Endodermal cell (in vitro differentiated cells): ENCODE measurements at places on chromosomes 6 and 20.
A peak's percentile ranks its signal among the peaks of the same experiment; 100 is the strongest.

- DNase-seq = no peak
Measured at GRCh38 chr20:6914986-6915385, 147.5 kb downstream of the BMP2 start.

- DNase-seq = no peak
Measured at GRCh38 chr6:126182650-126183311, 157.1 kb upstream of the CENPW start.

DNA sequence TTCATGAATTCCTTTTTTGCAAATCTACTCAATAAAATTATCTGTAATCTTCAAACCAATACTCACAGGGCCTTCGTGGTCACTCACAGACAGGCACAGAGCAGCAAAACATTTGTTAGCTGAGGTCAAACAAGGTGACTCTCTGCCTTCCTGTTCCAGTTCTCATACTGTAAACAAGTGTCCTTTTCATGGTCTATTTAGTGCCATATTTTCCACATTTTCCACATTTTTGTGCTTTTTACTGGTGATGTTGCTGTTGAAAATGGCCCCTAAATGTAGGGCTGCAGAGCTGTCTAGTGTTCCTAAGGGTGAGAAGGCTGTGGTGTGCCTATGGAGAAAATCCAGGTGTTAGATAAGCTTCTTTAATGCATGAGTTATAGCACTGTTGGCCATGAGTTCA lies 133.1 kb upstream of the COL21A1 start:
- no peak for DNase-seq

GRCh38 chr6:163355426-163355991 lies 59.0 kb upstream of the QKI start:
- DNase-seq = no peak

DNA sequence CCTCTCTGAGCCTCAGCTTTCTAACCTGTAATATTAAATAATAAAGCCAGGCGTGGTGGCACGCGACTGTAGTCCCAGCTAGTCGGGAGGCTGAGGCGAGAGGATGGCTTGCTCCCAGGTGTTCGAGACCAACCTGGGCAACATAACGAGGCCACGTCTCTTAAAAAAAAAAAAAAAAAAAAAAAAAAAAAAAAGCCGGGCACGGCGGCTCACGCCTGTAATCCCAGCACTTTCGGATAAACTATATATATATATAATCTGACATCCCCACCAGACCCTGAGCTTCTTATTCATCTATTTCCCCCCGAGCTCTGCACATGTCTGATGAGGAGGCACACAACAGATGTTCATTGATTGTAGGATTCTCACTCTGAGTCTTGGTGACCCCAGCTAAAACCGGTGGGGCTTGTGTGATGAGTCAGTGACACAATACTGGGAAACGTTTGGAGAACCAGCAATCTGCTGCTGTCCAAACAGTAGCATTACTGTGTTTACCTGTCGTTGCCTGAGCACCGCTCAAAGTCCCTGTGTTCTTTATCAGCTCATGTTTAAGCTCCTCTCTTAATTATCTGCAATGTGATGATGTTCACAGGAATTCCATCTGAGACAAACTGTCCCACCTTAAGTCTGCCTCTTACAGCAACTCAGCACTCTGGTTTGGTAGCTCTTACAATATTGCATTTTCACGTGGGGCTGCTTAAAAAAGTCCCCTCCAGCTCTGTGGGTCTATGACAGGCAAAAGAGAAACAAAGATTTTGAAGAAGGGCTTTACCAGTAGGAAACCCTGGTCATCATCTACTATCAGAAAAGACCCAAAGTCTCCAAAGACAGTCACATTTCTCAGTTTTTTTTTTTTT lies 1.0 kb upstream of the SPATA2 start:
- peak; percentile 68 for DNase-seq

DNA sequence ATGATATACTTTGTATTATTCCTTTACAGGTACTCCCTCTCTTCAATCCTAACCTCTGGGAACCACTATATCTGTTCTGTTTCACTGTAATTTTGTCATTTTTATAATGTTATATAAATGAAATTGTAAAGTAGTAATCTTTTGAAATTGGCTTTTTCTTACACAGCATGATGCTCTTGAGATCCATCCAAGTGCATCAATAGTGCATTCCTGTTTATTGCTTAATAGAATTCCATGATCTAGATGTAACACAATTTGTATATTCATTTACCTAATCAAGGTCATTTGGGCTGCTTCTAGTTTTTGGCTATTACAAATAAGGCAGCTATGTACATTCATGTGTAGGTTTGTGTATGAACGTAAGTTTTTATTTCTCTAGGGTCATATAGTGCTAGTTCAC lies 174.6 kb downstream of the KHDC1L start:
- no peak for DNase-seq

GRCh38 chr6:116397914-116398313 lies 27.2 kb downstream of the DSE start:
- DNase-seq = no peak

GRCh38 chr6:12017263-12017662 lies 5.2 kb downstream of the HIVEP1 start:
- DNase-seq = no peak

DNA sequence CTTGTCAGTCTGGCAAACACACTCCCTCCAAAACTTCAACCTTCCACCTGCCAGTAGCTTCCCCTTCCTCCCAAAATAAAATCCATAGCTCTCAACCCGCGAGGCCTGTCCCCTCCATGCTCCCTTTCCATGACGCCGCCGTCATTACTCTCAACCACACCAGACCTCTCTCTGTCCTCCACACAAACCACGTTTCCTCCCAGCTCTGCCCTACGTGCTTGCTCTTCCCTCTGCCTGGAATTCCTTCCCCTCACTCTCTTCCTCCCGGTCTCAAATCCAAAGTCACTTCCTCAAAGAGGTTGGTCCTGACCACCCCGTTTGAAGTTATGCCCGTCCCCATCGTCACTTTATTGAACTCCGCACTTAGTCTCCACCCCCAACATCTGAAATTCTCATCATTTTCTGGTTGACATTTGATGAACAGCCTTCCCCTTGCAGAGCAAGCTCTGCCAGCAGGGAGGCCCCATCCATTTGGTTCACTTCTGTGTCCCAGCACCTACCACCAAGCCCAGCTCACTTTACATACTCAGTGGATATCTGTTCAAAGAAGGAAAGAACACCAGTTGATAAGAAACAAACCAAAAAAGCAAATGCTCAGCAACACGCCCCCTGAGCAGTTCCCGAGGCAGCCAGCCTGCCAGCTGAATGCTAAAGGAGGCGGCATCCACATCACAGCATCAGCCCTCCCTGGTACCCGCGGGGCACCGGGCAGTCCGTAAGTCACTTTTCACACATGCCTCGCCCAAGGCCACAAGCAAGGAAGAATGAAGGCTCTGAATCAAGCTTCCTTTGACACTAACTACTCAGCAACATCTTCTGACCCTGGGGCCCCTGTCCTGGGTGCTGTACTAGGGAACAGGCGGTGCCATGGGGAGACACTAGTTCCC lies 125.0 kb downstream of the NFATC2 start:
- DNase-seq = no peak

DNA sequence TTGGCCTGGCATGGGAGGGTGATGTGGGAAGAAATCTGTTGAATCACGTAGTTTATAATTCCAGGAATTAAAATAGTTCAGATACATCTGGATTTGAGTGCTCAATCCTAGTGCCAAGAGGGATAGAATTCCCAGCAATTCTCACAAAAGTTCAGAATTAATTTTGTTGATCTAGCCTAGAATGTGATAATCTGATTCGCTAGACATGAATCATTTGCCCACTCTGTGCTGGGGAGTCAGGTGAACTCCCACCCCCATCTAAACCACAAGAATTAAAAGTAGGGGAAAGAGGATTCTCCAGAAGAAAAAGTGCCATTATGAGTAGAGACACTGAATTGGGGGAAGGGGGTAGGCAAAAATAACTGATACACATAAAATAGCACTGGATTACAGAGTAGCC lies 85.0 kb downstream of the LIN28B start:
- no peak for DNase-seq

DNA sequence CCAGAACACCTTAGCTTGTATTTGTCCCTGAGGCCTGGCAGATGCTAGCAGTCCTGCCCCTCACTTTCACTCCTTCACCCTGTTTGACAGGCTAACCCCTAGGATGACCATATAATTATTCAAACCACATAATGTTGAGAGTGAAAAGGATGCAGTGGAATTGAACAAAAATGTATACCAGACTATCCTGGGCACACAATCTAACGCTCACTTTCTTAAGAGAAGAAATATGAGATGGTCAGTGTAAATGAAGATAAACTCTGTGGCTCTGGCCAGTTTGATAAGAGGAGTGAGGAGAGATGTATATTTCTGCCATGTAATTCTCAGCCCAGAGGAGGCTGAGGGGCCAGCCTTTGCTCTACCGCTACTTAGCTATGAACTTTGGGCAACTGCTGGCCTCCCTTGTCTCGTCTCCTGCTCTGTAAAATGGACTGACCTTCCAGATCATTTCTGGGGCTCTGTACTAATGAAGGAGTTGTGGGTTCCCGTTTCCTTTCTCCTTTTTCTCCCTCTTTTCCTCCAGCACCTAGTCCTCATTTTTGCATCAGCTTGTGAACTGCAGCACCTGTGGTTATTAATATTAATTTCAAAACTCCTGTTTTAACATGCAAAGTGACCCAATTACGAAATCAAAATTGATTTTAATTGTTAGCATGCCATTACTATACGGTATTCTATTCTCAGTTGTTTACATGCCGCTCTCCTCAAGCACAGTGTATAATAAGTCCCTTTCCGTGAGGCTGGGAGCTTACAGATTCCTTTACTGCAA lies 92.5 kb upstream of the IYD start:
- DNase-seq = no peak

DNA sequence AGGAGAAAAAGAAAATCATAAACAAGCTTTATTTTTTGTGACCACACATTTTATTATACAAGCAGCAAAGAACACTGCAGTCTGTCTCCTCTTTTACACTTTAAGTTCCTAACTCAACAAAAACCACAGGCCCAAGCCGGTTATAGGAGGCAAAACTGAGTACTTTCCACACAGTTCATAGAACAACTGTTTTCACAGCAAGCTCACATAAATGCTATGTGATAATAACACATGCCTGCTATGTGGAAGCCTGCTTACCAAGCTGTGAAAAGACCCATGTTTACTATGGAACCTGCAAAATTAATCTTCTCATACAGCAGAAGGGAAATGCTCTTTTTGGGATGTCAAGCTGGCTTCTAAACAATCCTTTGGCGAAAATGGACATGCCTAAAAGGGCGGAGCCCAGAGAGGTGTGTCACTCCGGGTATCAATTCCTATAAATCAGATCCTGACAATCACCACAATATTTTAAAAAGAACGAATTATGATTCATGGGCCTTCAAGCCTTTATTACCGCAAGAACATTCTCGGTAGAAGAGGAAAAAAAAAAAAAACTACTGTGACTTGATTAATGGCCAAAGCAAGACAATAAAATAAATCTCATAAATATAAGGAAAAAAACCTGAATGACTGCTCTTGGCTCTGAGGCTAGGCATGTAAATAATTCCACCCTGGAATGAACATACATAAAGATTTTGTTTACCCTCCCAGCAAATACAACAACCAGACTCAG lies 2.6 kb downstream of the TRERF1 start:
- DNase-seq = no peak
